ENCODE measurements at places on chromosomes 2 and 18. TPM values are rescaled to one million over a fixed set of nuclear protein-coding genes. Genes with fewer than 3 reads are reported as not detected.

- DNase-seq, result no peak
Measured at GRCh38 chr2:17804358-17804757, 11.9 kb upstream of the MSGN1 start.

- DNase-seq, result no peak
Measured at GRCh38 chr18:31590570-31590969, 1.1 kb upstream of the TTR start.

DNA sequence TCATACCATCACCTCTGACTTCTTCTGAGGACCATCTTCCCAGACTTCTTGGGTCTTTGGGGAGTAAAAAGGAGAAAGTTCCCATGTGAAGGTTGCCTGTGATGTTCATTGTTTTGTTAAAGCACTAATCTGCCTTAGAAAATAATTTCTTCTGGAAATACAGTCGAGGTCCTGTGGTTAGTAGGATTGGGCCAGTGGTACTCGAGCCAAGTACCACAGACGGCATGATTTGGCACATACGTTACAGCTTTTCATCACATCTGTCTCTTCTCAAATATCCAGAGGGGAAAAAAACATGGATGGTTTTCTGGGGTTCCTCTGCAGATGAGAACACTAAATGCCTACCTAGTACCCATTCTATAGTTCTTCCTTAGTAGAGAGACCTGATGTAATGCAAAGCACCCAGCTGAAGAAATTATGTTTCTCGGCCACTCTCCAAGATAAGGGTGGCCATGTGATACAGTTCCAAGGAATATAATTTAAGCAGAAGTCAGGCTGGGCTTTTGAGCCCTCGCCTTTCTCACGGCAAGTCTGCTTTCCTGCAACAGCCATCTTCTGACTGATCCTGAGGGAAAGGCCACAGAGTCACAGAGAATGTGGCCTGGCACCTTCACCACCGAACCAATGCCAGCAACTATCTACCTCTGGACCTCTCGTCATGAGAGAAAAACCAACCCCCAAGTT is 161.0 kb downstream of the RNF152 start:
- no peak for DNase-seq

- DNase-seq, result no peak
Measured at GRCh38 chr2:8259106-8259840, 422.6 kb upstream of the ID2 start.

DNA sequence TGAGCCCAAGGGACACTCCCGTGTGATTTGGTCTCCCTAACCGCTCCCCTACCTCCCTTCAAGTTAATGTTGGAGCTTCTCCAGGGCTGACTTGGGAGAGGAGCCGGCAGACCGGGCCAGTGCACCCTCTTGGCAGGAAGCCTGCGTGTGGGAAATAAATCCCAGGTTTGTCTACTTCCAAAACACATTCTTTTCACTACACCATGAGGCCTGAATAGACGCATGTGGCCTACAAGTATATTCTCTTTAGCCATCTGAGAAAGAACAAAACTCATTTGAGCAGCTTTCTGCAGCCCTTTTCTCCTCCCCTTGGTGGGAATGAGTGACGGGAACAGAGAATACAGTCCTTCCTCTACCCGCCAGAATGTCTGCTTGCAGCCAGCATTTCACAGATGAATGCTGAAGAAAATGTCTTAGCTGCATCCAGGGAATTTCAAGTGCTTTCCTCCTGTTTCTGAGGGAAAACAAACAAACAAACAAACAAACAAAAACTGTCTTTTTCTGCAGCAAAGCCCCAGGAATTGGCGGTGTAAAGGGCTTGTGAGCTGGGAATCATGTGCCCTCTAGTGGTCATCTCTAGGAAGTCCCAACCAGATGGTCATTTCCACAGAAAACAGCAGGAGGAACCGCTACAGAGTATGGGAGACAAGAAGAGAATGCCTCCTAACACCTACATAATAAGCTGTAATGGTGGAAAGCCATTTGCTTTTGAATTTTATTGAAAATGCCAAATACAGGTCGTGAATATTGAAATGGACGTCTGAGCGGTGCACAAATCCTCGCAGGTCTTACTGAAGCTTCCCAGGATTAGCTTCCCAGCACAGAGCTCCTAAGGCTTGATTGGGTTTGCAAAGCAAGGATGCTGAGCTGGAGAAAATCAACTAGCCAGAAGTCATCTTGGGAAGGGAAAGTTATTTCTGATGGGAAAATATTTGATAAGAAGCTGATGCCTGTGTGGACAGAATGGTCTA is 41.2 kb upstream of the DAPL1 start:
- DNase-seq, result peak; percentile 77

Gene MC4R
- total RNA-seq, result 6.6 TPM

Gene COL6A3
- 245 TPM for total RNA-seq
